Left renal pelvis (tissue), 4 donors: ENCODE measurements at places on chromosomes 3 and 15.

GRCh38 chr3:132563420-132564069, 33.5 kb upstream of the ACKR4 start:
- no peak for DNase-seq

DNA sequence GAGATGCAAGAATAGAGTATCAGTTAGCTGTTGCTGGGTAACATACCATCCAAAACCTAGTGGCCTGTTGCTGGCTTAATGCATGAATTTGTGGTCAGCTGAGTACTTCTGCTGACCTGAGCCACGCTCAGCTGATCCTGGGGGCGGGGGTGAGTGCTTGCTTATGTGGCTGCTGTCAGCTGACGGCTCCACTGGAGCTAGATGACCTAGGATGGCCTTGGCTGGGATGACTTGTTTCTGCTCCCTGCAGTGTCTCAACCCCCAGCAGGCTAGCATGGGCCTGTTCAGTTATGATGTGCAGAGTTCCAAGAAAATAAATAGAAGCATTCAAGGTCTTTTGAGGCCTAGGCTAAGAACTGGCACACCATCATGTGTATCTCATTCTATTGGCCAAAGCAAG, 63.9 kb downstream of the FBLN2 start:
- DNase-seq = no peak

- DNase-seq = no peak
Observed at GRCh38 chr15:47689660-47690059, 27.6 kb upstream of the SEMA6D start.

DNA sequence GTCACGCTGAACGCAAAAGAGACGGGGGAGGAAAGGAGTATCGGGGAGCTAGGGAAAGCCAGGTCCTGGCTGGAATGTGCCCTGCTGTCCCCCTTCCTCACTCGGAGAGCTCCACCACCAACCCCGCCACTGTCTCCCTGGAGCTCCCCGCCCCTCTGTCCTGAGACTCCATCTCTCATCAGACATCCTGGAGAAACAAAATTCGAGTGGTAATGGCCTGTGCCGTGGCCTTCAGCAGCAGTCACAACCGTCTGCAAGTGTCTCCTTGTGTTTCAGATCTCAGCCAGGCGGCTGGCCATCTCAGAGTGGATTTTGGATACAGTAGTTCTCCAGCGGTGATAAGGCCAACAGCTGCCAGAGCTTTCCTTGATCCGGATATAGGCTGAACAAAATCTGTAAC, 76.9 kb downstream of the OCA2 start:
- no peak for DNase-seq

DNA sequence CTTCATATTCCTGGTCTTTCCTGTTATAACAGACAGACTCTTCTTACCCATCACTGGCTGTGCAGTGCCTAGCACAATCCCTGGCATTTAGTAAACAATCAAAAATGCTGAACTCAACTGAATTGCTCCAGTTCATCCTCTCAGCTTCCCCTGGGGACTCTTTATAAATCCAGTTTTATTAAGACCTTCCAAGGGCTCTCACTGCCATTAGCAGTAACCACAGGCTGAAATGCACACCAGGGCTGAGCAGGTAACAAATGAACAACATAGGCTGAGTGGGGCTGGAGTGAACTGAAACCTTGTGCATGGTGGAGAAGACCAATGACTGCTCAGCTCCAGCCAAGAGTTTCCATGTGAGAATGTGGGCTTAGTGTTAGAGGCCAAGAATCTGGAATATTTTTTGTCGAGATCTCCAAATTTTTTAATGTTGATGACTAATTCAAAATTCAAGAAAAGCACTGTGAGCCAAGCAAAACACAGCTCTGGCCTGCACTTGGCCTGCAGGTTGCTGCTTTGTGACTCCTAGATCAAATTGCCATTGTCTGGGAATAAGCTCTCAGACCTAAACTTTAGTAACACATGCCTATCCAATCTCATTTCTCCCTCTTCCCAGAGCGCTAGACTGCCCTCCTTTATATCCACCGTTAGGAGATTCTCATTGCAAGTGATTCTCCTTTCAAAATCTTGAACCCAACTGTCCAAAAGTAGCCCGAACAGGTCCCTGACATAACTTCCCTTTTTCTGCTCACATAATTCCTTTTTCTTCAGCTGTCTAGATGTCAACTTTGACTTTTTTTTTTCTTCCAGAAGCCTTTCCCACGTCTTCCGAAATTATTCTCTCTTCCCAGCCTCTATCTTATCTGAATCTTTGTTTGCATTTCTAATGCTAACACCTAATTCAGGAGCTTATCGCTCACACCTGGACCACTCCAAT, 7.4 kb downstream of the SQOR start:
- DNase-seq = no peak

DNA sequence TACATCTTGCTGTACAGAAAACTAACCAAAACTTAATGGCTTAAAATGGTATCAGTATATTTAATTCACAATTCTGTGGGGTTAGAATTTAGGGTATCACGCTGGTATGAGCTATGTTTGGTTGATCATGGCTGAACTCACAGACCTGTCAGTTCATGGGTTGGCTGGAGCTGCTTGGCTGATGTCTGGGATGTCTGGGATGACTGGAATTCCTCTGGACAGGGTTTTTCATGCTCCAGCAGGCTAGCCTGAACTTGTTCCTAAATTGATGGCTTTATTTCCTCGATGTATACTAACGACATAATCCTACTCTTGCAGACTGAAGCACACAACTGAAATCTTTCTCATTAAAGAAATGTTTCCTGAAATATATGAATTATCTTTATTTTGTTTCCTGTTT, 338.9 kb upstream of the GBE1 start:
- DNase-seq = no peak

- no peak for DNase-seq
Observed at GRCh38 chr3:127773752-127774395, 48.4 kb downstream of the MGLL start.

- no peak for DNase-seq
Observed at GRCh38 chr3:148642214-148642613, 55.5 kb upstream of the AGTR1 start.

GRCh38 chr3:114214542-114215341, 22.6 kb downstream of the ZNF80 start:
- no peak for DNase-seq

DNA sequence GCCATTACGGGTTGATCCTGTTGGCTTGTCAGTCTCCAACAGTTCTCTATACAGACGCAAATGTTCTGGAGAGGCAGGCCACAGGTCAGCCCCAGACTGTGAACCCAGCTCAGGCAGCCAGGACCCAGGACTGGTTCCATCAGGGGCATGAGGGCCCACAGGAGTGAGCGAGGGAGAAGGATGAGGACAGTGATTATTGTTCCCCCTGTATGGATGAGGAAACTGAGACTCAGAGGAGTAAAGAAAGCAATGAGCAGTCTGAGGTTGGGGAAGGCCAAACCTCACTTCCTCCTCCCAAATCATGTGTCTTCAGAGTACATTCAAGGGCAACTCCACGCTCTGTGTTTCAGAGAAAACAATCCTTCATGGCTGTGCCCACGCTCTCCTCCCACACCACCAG, 121.9 kb downstream of the RPLP1 start:
- no peak for DNase-seq

DNA sequence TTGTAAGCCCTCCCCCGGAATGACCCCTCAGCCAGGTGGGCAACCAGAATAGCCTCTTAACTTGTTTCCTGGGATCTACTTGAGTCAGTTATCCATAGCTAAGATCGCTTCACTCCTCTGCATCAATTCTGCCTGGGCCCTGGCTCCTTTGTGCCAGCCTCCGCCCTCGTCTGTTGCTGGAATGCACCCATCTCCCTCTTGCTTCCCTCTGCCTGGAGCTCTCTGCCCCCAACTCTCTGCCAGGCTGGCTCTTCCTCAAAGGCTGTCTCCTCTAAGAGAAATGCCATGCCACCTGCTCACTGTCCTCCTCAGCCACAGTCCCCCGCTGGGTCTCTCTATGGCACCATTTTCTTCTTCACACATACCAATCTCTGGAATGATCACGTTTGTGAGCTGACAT, 240.8 kb downstream of the ADAMTS17 start:
- DNase-seq = no peak

- DNase-seq = peak; percentile 37
Observed at GRCh38 chr3:27312044-27312668, 57.0 kb downstream of the NEK10 start.

- peak; percentile 47 for DNase-seq
Observed at GRCh38 chr15:68816795-68817303, 3.8 kb downstream of the ANP32A start.

- DNase-seq = no peak
Observed at GRCh38 chr15:60928970-60929369, 300.1 kb downstream of the RORA start.

DNA sequence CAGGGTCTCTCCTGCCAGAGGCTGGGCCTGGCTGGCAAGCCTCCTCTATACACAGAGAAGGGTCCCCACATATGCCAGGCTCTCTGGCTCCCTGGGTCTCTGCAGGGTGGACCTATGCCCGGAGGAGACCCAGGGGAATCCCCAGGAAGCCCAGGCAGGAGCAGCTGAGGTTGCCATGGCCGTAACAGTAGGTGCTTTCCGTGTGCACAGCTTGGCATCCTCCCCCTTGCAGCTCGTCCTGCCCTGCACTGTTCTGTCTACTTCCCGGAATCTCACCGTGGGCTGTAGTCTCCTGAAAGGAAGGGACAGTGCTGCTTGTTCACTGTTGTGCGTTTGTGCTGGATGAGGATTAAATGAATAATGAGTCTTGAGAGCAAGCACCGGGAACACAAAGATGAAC, 47.8 kb downstream of the DAPK2 start:
- no peak for DNase-seq

GRCh38 chr3:134308350-134308891, 57.8 kb upstream of the RYK start:
- DNase-seq = no peak

DNA sequence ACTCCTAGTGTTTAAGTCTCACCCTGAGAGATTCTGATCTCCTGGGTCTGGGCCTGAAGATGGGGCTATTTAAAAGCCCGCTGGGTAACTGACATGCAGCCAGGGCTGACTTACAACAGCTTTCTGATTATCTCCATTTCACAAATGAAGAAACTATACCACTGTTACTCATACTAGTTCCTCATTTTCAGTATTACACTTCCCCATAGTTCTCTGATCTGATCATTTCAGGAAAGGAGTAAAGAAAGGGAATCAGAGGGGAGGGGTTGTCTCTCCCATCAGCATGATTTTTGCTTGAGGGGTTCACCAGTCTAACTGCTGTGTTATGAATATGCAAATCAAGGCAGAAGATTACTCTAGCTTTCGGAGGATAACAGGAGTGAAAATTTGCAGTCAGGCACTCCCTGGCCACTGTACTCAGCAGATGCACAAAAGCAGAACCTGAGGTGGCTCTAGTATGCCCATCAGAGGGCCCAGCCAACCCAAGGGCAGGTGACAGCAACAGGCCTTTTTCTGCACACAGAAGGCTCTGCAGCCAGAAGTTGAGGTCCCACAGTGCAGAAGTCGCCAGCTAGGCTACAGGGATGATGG, 59.4 kb downstream of the DAPK2 start:
- DNase-seq = no peak

GRCh38 chr3:21185816-21186314, 565.1 kb downstream of the ZNF385D start:
- DNase-seq = no peak

GRCh38 chr15:64438653-64439447, 21.5 kb upstream of the ZNF609 start:
- DNase-seq = no peak
